Choroid plexus epithelial cell (primary cell): ENCODE measurements at places on chromosomes 7 and 10.

DNA sequence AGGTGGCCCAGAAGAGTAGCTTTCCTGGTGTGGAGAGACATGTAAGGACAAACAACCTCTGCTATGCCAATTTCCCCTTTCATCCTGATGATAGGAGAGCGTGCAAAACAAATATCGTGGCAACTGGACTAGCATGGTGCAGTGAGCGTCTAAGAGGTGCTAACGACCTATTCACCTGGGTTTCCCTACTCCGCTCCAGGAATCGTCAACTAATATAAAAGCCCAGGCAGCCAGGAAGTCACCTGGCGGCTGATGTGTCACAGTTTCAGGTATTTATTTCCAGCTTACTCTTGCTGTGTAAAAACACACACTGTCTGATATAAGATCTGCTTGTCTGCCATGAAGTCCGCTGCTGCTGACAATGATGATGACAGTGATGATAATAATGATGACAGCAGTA is 56.5 kb upstream of the EFCAB10 start:
- no peak for DNase-seq

DNA sequence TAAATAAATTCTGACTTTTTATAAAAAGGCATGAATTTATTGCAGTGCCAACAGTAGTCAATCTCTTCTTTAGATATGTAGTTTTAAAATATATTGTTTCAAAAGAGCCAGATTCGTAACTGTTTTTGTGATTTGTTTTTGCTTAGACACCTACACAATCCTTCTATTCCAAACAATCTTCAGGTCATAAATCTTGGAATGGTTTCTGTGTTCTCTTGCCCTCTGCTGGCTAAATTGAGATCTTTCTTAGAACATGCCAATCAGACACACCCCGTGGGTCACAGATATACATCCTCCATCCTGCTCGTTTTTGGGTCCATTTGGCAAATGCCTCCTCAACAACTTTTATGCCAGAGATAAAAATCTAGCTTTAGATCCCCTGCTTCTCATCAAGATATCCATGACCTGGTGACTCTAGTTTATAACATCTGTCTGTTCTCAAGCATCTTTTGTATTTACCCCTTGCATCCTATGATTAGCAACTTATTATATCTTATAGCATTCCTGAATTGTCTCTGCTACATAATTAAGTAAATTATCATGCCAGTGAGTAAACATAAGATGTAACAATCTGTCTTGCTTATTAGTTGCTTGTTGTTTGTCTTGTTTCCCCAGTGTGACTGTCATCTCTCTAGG is 35.3 kb upstream of the IFRD1 start:
- peak; percentile 70 for DNase-seq

DNA sequence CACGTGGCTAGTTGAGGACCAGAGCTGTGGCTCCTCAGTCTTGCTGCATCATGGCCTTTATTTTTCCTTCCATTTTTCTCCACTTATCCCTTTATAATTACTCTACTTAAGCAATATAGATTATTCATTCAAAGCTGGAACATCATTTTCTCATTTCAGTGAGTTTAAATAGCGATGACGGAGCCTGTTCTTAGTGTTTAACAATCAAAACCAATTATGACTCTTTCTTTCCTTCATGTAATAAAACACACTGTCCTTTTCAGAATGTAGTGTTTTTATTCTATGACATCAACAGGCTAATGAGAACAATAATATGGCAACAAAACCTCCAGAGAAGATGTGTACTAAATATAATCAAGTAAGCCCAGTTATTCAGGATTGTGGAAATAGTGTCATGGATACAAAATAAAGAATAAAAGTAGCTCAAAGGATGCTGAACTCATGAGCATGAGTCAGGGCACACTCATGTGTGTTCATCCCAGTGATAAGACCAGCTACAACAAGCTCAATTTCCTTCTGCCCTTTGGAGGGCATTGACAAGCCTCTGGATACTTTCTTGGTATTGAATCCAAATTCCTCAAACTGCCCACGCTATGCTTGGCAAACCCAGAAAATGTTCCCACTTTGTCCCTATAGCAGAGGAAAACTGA is 188.4 kb downstream of the CYP26A1 start:
- peak; percentile 62 for DNase-seq

DNA sequence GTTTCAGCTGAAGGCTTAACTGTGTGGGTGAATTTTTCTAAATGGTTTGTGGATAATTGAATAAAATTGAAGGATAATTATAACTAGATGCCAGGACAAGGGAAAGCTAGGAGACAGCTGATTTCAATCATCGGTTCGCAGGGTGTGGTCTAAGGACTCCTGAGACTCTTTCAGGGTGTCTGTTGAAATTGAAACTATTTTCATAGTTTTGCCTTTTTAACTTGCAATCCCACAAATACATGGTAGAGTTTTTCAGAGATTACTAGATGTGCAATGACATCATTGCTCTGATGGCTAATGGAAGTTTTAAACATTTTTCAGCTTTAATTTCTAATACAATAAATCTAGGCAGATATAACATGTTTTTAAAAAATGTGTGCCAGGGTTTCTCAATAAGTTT is 18.5 kb downstream of the TRUB1 start:
- DNase-seq: no peak

- DNase-seq: peak; percentile 40
These were observed 22.7 kb downstream of the FAM53B start for GRCh38 chr10:124721330-124722045.

- peak; percentile 21 for DNase-seq
These were observed 118.0 kb downstream of the CREB5 start for GRCh38 chr7:28530175-28530802.

GRCh38 chr7:92994901-92995300 is 122.9 kb downstream of the SAMD9 start:
- DNase-seq: no peak

DNA sequence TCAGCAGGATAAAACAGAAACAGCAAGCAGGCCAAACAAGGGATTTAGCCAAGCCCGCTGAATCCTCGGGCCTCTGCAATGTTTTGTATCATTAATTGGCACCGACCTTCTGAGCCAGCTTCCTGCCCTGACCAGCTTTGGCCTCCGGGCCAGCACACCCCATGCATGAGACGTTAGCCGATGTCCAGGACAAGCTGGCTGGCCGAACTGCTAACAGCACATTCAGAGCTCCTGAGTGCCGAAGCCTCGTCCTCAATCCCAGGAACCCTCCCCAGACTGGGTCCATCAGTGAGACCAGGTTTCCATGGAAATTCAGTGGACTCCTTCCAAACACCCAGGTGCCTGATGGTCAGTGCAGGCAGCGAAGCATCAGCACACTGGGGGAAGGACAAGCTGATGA is 134.3 kb upstream of the PFKP start:
- no peak for DNase-seq

DNA sequence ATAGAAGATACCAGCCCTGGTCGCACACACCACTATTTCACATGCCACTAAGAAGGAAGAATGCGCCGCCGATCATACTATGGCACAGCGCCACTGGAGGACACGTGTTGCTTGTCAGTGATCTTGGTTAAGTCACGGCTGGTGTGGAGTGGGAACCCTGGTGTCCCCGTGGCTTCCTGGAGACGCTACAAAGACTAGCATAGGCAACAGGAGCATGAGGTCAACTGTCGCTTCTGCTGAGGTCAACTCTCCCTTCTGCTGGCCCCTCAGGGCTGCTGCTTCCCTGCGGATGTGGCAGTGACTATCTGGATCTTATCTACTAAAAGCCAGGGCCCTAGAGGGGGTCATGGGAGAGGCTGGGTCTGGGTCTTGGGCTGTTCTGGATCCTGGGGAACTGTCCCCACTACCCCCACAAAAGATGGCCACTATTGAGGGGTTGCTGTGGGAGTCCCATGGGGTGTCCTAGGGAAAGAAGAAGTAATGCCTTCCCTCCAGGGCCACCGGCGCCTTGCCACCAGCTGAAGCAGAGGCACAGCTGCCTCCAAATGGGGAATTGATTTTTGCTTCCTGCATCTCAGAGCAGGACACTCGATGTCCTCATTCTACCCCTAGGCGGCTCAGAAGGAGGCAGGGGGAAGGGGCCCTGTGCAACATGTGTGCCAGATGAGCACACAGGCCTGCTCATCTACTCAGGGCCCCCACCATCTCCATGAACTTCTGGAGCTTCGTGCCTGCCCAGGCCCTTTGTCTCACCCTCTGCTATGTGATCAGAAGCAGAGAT is 76.6 kb upstream of the PPIF start:
- no peak for DNase-seq

- no peak for DNase-seq
These were observed 100.6 kb upstream of the GLCCI1 start for GRCh38 chr7:7867846-7868571.

GRCh38 chr7:97130417-97131139 is 13.1 kb downstream of the SDHAF3 start:
- DNase-seq: peak; percentile 33
